Neural crest cell (in vitro differentiated cells): ENCODE measurements at places on chromosomes 11 and 22.
A peak's percentile ranks its signal among the peaks of the same experiment; 100 is the strongest.

DNA sequence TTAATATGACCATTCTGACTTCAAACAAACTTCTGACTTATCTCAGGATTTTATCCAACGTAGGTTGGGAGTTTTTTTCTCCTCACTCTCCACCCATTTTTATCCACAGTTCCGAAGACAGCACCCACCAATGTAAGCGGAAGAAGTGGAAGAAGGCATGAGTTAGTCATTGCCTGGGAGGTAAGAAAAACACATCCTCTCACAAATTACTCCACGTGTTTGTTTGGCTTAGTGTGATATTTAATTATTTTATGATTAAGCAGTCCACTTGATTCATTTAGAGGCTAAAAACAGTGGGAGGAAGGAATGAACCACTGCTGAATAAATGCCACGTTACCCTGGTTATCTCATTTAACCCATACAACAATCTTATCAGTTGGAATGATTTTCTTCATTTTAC lies 389.6 kb upstream of the ARHGAP42 start:
- DNase-seq: no peak

DNA sequence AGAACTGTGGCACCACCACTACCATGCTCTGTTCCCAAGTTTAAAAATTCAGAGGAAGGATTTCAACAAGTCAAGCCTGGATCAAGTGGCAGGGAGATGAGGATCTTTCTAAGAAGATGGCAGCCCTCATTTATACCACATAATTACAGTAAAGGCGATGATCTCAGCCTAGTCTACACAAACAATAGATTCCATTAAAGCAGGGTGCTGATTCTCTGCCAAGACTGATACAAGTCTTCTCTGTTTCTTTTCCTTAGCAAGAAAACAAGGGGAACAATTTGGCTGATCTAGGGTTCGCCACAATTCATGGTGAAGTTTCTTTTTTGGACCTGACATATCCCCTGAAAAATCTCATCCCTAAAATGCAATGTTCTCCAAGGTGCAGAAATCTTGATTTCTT lies 73.9 kb downstream of the PPFIBP2 start:
- DNase-seq: no peak

- no peak for DNase-seq
Measured at GRCh38 chr11:83543706-83544439, 257.7 kb upstream of the CCDC90B start.

GRCh38 chr22:32918741-32919140 lies 117.2 kb downstream of the TIMP3 start:
- DNase-seq: no peak

GRCh38 chr22:49281467-49282340 lies 546.0 kb downstream of the BRD1 start:
- DNase-seq: no peak

GRCh38 chr11:114233755-114234154 lies 62.4 kb upstream of the NNMT start:
- DNase-seq: no peak

DNA sequence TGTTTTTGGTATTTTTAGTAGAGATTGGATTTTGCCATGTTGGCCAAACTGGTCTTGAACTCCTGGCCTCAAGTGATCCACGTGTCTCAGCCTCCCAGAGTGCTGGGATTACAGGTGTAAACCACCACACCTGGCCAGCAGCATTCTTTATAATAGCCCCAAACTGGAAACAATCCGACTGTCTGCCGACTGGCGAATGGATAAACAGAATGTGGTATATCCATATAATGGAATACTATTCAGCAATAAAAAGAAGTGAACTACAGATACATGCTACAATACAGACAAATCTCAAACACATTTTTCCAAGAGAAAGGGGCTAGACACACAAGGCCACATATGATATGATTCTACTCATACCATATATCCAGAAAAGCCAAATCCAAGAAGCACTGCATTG lies 151.3 kb downstream of the ST3GAL4 start:
- no peak for DNase-seq

- DNase-seq: peak; percentile 99
Measured at GRCh38 chr11:68257477-68258362, 14.1 kb downstream of the C11orf24 start.
